Activated CD4-positive, alpha-beta T cell treated with anti-CD3 and anti-CD28 coated beads for 24 hours (primary cell): ENCODE measurements at places on chromosomes 13 and 19.
A peak's percentile ranks its signal among the peaks of the same experiment; 100 is the strongest.

DNA sequence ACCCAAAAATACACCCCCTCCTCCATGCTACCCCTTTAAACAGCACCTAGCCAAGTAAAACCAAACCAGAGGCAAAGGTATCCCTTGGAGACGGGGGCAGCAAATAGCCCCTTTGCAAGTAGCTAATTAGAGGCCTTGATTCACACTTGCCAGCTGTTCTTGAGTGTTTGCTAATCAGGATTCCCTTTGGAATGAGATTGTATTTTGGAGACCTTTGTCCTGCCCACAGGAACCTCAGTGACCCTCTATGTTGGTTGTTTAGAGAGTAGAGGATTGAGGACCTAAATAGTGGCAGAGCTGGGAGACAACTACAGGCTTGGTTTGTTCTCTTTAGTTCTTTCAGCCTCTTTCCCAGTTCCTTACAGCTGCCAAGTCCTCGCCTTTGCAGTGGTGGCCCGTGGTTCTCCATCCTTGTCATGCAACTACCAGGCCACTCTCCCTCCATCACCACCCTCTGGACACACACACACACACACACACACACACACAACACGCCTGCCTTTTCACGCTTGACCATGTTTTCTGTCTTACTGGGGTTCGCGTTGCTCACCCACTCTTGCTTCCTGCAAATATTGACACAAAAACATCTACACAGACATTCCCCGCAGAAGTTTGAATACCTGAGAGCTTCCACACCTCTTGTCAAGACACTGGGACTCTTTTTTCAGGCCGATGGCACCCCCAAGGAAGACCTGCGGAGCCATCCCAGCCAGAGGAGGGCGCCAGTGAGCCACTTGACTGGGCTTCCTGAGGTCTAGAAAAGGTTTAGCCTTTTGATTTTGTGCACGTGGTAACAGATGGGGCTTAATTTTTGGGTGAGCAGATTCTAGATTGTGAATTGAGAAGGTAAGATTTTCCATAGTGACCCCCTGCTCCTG lies 80.0 kb upstream of the GPR183 start:
- peak; percentile 80 for DNase-seq

GRCh38 chr19:4933528-4933927 lies 24.2 kb downstream of the UHRF1 start:
- no peak for DNase-seq

DNA sequence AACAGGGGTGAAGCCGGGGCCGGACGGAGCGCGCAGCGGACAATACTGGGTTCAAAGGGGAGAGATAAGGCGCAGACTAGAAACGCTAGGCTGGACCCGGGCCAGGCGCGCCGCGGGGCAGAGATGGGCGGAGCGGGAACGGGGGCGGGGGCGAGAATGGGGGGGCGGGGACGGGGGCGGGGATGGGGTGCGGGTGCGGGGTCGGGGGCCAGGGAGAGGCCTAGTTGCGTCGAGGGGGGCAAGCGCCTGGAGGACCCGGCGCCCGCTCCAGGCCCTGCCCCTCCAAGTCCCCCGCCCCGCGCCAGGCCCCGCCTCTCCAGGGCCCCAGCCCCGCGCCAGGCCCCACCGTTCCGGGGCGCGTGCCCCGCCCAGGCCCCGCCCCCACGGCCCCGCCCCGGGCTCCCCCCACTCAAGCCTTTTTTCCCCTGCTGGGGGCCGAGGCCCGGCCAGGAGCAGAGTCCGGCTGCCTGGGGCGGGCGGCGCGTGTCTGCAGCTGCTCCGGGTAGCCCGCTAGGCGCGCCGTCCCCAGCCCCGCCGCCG lies at the start of gene CERS4:
CERS4 (plus strand) TSS at position 449 of the 540 bp plus-strand sequence. CDS start 41,707 bp downstream, outside the sequence.
- peak; percentile 56 for DNase-seq

GRCh38 chr19:41796901-41797300 lies 514 bp downstream of the CEACAM3 start:
- no peak for DNase-seq

GRCh38 chr19:38719761-38720558 lies 24.3 kb downstream of the CAPN12 start:
- no peak for DNase-seq

DNA sequence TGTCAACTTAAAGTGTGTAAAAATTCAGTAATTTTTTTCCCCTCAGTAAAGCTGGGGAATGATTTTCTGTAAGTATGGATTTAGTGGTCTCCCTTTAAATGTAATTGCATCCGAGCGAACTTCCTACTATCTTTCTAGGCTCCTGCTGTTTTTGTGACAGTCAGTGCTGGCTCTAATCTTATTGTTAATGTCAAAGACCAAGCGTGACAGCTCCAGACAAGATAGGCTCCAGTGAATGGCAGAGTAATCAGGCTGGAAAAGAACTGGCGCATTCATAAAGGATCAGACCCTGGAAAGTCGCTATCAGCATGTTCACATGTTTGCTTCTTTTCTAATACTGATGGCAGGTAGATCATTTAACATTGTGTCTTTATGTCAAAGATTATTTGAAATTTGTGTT lies 908.0 kb upstream of the ATXN8OS start:
- DNase-seq: no peak

DNA sequence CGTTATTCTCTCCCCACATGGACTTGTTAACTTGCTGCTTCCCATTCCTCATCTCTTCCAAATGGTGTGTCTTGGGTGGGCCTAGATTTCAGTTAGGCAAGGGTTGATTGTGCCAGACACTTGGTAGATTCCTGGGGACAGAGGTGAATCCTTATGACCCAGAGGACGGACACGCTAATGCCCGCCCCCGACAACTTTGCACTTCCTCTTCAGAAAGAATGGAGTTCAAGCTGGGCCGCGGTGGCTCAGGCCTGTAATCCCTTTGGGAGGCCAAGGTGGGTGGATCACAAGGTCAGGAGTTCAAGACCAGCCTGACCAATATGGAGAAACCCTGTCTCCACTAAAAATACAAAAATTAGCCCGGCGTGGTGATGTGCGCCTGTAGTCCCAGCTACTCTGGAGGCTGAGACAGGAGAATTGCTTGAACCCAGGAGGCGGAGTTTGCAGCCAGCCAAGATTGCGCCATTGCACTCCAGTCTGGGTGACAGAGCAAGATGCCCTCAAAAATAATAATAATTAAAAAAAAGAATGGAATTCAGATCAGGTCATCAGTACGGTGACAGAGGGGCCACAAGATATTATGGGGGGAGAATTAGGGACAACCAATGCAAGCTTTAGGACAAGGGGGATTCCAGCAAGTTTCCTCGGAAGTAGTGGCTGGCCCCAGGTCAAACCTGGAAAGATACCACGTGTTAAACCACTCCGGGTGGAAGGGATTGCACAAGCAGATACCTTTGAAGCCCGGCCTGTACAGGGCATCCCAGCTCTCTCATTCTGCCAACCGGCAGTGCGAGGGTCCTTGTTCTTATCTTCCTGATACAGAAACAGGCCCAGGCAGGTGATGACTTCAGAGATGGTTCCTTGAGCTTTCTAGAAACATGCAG lies 2.7 kb downstream of the MYO9B start:
- DNase-seq: no peak

DNA sequence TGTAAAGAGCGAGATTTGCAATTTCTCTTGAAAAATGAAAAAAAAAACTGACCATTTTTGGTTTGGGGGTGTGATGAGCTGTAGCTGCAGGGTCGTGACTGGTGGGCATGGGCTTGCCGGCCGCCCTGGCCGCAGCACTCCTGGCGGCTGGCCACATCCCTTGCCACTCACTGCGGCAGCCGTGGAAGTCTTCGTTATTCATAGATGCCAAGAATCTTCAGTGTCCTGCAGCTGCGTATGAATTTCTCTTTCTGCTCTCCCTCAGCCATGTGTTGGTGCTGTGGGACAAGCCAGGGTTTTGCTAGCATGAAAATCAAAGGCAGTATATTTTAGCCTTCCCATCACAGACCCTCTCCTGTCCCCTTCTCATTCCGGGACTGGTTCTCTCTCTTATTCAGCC lies 151.7 kb upstream of the TSHZ3 start:
- DNase-seq: no peak

- DNase-seq: no peak
These were observed 1.1 kb upstream of the ITM2B start for GRCh38 chr13:48231933-48232332.

GRCh38 chr13:99863789-99864626 lies 107.6 kb downstream of the ZIC5 start:
- no peak for DNase-seq

GRCh38 chr13:43487461-43487860 lies 299.3 kb downstream of the ENOX1 start:
- DNase-seq: no peak

DNA sequence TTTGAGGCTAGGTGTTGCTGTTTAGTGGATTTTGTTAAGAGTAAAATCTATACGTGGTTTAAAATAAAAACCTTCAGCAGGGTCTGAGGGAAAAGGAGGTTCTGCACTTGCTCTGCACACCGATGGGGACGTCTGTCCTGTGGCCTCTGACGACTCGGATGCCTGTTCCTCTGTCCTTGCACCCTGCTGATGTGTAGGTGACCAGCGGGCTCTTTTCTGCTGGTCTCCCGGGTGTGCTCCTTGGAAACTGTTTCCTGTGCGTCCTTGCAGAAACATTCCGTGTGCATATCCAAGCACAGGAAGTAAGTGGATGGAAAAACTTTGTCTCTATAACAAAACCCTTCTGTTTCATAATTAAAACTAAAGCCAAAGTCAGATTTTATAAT lies 3.8 kb downstream of the ATP4B start:
- no peak for DNase-seq

DNA sequence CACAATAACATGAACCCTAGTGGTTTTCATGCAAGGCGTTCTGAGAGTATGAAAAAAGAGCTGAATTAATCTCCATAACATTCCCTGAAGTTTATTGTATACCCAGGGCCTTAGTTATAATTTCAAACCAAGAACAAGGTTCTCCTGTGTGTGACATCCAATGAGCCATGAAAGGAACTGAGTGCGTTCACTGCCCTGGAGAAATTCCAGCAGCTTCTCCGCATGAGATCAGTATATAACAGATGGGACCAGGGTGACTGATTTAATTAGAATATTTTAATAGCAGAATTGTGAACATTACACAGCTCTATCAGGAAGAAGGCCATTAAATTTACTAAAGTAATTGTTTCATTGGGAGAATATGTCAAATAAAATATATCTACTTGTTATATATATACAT lies 1190.5 kb upstream of the SLC10A2 start:
- DNase-seq: no peak

- no peak for DNase-seq
These were observed 12.4 kb downstream of the DPRX start for GRCh38 chr19:53644061-53644816.

DNA sequence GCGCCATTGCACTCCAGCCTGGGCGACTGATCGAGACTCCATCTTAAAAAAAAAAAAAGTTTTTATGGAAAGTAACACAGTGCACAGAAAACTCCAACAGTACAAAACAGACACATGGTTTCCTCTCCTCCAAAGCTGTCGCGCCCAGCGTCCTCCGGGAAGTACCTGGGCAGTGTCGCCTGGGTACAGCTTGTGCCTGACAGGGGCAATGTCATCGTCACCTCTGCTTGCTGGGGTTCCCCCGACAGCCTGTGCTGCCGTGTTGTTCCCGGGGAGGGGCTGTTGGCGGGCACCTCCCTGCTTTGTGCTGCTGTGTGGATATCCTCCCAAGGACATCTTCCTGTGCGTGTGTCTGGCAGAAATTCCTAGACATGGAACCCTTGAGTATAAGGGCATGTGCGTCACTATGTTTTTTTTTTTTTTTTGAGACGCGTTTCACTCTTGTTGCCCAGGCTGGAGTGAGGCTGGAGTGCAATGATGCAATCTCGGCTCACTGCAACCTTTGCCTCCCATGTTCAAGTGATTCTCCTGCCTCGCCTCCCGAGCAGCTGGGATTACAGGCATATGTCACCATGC lies 2.4 kb upstream of the F2RL3 start:
- no peak for DNase-seq

GRCh38 chr13:29454931-29455481 lies 140.5 kb downstream of the SLC7A1 start:
- DNase-seq: no peak

DNA sequence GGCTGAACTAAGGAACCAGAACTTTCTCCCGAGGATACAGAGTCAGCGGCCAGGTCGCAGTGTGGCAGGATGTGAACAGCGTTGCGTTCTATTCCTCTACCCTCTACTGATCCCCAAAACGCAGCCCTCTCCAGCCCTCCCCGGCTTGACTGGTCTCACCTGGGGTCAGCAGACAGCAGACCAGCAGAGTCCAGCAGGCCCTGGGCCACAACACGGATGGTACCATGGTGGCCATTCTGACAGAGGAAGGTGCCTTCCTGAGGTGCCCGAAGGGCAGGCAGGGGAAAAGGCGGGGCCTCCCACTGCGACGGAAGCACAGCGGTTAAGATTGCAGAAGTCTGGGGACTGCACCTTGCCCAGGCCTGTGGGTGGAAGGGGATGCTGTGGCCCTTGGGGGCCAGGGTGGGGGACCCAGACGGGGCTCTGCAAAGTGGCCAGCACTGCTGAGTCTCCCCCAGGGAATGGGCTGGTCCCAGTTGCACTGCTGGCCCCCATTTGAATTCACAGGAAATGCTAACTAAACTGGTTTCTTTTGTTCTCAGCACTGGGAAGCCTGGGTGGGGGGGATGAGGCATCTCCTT lies at the start of gene ICAM3:
ICAM3 (minus strand) TSS at position 245 of the 581 bp plus-strand sequence; CDS start at position 235, 10 bp downstream.
- peak; percentile 56 for DNase-seq

DNA sequence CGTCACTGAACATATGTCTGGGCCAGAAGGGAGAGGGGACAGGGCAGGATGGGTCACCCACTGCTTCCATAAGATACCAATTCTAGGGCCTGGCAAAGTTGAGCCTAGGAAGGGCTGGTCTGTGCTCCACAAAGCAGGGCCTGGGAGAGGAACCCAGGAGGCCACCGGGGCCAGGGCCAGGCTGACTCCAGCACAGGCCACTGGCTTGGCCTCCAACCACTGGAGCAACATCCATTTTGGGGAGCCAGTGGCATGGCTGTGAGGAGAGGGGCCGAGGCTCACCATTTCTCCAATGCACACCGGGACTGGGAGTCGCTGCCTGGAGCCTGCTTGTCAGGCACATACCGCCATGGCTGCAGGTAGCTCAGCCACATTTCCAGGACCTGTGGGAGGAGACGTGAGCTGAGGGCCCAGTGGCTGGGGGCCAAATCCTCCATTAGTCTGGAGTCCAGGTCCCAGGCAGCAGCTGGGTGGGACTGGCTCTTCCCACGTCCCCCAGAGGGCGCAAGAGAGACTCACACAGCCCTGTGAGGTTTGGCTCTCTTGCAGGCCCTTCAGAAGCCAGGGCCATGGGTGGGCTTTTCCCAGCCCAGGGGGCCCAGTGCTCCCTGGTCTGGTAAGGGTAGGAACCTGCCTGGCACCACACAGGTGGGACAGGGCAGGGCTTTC lies 27.7 kb downstream of the TUBA3C start:
- no peak for DNase-seq

DNA sequence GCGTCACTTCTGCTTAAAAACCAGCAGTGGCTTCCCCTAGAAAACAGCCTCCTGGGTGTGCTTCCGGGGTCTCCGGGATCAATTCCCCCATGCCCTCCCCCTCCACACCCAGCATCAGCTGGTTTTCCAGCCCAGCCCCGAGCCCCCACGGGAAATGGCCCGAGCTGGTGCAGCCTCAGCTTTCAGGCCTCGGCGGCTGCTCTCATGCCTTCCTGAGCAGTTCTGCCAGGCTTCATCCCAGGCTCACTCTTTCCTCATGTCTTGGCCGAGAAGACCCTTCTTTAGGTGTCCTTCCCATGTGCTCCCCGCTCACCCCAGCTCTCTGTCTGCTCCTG lies 103.1 kb upstream of the RNF113B start:
- no peak for DNase-seq

GRCh38 chr19:5880604-5881078 lies 10.3 kb upstream of the FUT5 start:
- no peak for DNase-seq
